ENCODE measurements at places on chromosomes 4 and X.
A peak's percentile ranks its signal among the peaks of the same experiment; 100 is the strongest.

GRCh38 chr4:165489786-165490185 is 111.0 kb downstream of the CPE start:
- DNase-seq = no peak

GRCh38 chr4:16438986-16439385 is 212.7 kb upstream of the TAPT1 start:
- peak; percentile 22 for DNase-seq

DNA sequence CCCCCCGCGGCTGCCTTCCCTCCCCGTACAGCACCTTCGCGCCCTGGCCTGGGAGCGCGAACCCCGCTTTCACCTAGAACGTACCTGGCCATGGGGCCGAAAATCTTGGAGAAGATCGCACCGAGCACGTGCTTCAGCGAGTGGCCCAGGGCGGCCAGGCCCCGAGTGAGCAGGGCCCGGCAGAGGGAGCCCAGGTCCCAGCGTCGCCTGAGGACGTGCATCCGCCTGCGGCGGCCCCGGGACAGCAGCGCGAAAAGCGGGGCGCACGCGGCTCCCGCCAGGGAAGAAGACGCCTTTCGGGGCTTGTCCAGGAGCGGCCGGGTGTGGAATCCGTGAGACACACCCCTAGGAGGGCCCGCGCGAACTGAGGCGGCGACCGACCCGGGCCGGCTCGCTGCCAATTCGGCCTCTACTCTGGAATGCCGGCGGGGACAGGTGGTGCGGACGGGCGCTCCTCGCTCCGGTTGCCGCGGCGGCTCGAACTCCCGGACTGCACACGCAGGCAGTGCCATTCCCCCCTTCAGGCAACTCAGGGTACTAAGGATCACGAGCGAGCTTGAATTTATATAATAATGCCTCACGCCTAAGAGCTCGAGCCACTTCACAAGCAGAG is at the start of gene HS6ST2:
TSS of gene HS6ST2 (minus strand) at position 539 of the 613 bp plus-strand sequence.
- DNase-seq = no peak

- peak; percentile 10 for DNase-seq
Observed at GRCh38 chr4:137125011-137125410, 407.3 kb downstream of the PCDH18 start.

GRCh38 chr4:165331359-165331758 is 3.9 kb downstream of the MSMO1 start:
- DNase-seq = no peak

GRCh38 chr4:168488869-168489274 is 8.0 kb upstream of the PALLD start:
- DNase-seq = no peak

GRCh38 chr4:109332926-109333464 is 30.5 kb upstream of the COL25A1 start:
- no peak for DNase-seq

DNA sequence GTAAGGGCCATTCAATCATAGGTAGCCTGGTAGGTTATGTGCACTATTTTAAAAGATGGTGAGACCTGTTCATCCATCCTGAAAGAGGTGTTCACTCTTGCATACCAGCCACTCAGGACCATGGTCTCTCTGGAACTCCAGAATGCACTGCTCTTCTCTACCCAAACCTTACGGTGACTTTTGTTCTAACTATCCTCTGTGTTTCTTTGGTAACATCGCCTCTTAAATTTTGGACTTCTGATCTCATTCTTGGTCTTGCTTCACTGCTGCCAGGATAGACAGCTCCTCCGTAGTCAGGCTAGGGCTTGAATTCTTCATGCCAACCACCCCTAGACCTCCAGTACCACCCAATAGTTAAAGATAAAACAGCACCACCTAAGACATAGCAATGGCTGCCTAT is 346.3 kb upstream of the GALNT7 start:
- DNase-seq = no peak

GRCh38 chr4:52372747-52373146 is 286.4 kb downstream of the USP46 start:
- DNase-seq = no peak

- no peak for DNase-seq
Observed at GRCh38 chrX:25096522-25097045, 80.8 kb upstream of the ARX start.

DNA sequence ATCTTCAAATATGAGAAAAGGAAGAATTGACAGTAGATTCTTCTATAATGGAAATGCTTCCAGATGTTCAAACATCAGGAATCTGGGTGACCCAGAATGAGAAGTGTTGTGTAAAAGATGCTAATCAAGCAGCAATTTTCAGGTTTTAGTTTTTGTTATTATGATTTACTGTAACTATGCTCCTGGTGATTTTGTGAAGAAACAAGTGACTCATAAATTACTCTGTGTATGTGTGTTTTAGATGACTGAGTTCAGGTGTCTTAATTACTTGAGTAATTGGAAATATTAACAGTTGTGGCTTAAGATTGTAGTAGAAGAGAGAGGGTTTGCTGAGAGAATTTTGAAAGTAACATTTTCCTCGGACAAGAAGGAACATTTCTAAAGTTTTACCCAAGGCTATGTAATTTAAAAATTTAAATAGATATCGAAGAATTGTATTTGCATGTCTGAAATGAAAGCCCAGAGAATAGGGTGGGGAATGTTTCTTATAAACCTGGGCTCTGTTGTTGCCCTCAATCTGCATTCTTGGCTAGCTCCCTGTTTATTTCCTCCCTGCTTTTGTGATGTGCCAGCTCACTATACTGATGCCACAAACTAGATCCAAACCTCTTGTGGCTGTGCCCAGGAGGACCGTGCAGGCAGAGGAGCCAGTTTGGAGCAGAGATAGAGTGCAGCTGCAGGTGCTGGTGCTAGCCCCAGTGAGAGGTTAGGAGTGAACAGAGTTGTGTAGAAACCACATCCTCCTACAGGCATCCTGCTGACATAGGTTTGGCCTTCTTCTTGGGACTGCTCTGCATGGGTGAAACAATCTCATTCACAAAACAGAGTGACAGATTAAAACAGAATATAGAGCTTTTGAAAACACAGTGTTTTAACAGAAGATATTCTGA is 25.4 kb upstream of the TNIP3 start:
- no peak for DNase-seq

DNA sequence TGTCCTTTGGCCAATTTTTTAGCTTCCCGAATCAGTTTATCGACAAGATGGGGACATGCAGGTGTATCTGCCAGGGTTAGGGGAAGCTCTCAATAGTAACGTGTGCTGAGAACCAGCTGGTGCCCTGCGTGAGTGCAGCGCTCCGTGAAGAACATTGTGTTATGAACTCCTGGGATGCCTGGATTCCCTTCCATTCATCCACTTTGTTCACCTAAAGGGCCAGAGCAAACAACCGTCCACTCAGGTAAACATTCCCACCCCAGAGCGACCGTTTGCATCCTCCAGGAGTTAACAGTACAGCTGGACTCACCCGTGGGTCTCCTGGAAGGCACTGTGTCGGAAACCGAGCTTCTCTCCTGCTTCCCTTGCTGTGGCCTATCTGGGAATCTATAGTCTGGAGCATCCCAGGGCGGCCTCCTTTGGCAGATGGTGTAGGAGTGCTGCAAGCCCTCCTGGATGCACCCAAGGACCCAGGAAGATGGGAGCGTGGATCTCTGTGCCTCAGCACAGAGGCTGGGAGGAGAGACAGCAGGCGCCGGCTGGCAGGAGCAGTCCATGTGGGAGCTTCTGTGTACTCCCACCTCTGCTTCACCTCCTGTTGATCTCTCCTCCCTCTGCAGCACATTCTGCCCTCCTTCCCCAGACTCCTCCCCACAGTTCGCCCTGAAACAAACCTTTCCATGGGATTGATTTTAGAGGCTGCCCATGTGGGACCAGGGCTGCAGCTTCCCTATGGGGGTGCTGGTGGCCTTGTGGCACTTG is 62.7 kb downstream of the SHROOM2 start:
- no peak for DNase-seq

GRCh38 chrX:108811891-108812290 is 75.5 kb upstream of the IRS4 start:
- no peak for DNase-seq

DNA sequence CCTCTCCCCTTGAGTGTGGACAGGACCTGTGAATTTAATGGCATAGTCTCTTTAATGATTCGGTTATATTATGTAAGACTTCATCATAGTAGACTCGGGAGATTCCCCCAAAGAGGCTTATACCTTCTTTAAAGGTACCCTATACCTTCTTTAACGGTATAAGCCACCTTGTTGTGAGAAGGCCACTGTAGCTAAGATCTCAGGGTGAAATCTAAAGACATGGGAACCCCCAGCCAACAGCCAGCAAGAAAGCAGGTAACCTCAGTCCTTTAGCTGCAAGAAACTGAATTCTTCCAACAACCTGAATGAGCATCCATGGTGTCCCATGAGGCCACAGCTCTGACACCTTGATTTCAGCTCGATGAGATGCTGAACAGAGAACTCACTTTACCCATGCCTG is 931 bp downstream of the DDX60 start:
- DNase-seq = no peak

GRCh38 chrX:154349979-154350378 is 24.5 kb downstream of the FLNA start:
- no peak for DNase-seq

- DNase-seq = no peak
Observed at GRCh38 chrX:39201305-39201990, 400.2 kb downstream of the MID1IP1 start.

- no peak for DNase-seq
Observed at GRCh38 chr4:46179356-46179755, 55.5 kb upstream of the GABRG1 start.

- DNase-seq = no peak
Observed at GRCh38 chrX:121456315-121456714, 408.9 kb downstream of the GLUD2 start.

DNA sequence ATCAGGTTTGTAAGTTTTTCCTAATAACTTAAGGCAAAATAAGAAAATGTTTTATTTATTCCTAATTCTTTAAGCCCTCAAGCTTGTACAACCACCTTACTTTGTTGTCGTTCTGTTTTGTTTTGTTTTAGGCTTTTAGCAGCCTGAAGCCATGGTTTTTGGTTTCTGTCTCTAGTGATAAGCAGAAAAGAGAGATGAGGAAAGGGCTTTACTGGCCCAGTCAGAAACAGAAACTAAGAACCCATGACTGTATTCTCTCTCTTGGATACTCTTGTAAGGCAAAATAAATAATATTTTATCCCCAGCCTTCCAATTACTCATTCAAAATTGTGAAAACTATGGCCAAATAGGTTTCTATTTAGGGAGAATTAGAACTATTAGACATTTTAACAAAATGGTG is 29.4 kb downstream of the TBC1D19 start:
- no peak for DNase-seq

DNA sequence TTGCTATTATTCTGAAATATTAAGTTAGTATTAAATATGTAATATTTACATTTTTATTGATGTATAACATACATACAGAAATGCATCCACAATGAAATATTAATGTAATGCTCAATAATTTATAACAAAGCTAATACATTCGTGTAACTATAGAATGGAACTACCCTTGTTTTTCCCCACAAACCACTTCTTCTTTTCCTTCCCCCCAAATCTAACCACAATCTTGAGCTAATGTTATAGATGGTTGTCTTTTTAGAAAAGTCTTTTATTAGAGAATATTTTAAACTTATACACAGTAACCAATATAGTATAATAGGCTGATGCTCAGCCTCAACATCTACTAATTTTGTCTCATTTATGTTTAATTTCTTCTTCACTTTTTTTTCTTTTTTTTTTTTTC is 4.5 kb upstream of the ZNF732 start:
- no peak for DNase-seq

- DNase-seq = no peak
Observed at GRCh38 chr4:182624281-182624680, 292.9 kb downstream of the DCTD start.

GRCh38 chr4:19945501-19945900 is 306.2 kb upstream of the SLIT2 start:
- DNase-seq = no peak

DNA sequence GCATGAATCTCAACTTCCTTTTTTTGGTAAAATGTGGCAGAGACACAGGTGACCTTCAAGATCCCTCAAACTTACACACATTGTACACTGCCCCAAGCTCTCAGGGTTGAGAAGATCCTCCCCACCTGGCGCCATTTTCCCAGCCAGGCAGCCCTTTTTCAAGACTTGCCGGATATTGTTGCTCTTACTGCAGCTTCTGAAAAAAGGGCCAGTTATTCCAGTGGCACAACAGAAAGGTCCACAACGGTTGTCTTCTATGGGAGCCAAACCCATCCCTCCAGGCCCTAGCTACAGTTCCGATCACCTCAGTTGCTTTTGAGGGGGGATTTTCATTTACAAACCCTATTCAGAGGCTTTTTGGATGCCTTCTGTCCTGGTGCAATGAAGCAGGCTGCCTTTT is 101.1 kb downstream of the CHIC2 start:
- no peak for DNase-seq

DNA sequence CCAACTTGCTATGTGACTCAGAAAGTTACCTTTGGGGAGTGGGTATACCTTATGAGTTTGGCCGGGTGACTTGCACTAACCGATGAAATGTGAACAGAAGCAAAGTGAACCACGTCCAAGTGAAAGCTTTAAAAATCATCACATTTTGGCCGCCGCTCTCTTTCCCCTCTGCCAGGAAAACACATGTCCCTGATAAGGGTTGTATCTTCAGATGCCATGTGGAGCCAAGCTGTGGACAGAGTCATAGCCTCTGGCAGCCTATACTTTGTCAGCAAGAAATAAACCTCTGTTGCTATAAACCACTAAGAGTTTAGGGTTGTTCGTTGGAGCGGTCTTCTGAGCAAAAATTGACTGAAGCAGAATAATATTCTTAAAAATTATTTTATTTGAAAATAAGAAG is 92.3 kb downstream of the PRDM5 start:
- no peak for DNase-seq

DNA sequence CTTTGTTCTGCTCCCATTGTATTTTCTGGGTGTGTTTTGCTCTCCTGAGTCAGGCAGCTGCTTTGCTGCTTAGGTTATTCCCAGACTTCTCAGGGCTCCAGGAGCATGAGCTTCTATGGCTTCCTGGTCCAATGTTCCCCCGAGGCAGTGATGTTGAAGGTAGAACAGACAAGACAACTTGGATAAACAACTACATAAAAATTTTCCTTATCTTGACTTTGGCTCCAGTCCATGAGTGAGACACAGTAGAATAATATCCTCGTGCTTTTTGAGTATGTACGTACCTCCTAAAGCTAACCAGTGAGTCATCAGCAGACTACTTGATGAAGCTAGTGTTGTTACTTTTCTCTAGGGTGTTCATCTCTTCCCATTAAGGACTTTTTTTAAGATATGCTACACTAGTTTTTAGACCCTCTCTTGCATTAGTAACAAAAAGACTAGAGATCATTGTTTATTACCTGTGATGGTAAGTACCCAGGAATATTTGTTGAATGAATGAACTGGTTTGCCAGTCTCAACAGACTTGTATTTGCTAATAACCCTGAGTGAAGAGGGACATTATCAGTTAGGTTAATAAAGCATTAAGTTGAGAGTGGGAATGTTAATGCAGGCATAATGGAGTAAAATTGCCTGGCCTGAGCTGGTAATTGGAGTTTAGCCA is 131.9 kb downstream of the FHIP1A start:
- DNase-seq = peak; percentile 44

DNA sequence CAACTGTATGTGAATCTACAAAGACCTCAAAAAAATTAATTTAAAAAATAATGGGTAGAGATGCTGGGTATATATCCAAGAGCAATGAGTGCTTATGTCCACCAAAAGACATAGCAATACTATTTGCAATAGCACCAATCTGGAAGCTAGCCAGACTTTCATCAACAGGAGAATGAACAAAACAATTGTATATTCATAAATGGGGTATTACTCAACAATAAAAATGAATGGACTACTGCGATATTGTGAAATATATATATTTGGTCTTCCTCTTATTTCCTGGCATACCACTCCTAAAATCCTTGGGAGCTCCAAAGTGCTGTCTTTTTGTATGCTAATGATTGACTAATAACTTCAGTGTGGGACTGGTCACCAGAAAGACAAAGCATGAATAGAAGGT is 77.5 kb downstream of the MSN start:
- DNase-seq = no peak
